ENCODE measurements at places on chromosomes 4 and X.
A peak's percentile ranks its signal among the peaks of the same experiment; 100 is the strongest.

DNA sequence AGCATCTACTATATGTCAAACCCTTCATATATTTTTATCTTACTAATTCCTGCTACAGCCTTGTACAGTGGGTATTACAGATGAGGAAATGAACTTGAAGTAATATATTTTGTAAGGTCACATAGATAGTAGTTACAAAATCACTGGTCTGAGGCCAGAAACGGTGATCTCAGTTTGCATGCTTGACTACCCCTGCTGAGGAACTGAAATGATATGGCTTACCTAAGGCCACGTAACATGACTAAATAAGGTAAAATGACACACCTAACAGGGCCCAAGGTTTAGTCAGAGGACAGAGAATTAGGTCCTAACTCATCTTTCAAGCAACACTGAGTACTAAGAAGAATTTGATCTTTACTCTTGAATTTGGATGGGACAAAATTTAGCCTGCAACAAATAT is 1.5 kb upstream of the COMMD8 start:
- DNase-seq = no peak

GRCh38 chrX:1717373-1717772 is 102.5 kb downstream of the ASMT start:
- no peak for DNase-seq

- DNase-seq = no peak
These were observed 432.8 kb downstream of the PDGFC start for GRCh38 chr4:156538651-156539257.

- DNase-seq = no peak
These were observed 688 bp upstream of the EVC start for GRCh38 chr4:5710065-5710960.

- no peak for DNase-seq
These were observed 60.8 kb downstream of the MTMR1 start for GRCh38 chrX:150753968-150754367.

- no peak for DNase-seq
These were observed 81.7 kb downstream of the MAPK10 start for GRCh38 chr4:86278126-86278525.

DNA sequence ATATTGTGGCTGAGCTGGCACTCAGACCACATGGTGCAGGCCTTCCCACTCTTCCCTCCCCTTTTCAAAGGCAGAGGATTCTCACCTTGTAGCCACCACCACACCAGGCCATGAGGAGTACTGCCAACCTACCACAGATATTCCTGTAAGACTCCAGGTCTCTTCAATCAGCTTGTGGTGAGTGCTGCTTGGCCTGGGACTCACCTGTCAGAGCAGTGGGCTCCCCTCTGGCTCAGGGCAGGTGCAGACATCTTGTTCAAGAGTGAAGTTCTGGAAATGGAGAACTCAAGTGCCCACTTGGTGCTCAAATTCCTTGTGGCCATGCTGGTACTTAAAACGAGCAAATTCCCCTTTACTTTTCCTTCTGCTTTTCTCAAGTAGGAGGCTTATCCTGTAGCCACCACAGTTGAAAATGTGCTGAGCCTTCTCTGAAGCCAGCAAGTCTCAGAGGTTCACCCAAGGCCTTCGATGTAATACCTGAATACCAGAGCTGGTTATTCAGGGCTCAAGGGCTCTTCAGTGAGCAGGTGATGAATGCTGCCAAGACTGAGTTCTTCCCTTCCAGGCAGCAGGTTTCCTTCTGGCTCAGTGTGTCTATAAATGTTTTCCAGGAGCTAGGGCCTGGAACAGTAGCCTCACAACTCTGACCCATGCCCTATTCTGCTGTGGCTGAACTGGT is 212.9 kb downstream of the TEX13C start:
- DNase-seq = no peak

DNA sequence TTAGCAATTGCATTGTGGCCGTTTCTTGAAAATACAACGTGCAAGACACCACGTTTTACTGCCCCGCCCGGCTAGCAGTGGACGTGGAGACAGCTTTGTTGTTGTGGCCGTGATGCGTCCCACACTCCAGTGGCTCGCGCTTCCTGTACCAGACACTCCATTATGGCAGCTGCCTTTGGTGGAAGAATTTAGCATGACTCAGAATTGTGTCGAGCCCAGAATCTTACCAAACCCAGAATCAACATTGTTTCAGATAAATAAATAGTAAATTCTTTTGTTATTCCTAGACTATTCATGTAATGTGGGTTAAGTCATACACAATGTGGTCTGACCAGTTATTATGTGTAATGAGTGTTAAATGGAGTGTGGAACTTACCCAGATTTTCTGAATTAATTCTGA is 25.3 kb upstream of the S100P start:
- no peak for DNase-seq

GRCh38 chr4:41285202-41285863 is 28.6 kb downstream of the UCHL1 start:
- DNase-seq = no peak

- DNase-seq = peak; percentile 16
These were observed 79.6 kb downstream of the CCKAR start for GRCh38 chr4:26410385-26411293.

- DNase-seq = no peak
These were observed 44.1 kb downstream of the TIGD4 start for GRCh38 chr4:152735396-152735859.

DNA sequence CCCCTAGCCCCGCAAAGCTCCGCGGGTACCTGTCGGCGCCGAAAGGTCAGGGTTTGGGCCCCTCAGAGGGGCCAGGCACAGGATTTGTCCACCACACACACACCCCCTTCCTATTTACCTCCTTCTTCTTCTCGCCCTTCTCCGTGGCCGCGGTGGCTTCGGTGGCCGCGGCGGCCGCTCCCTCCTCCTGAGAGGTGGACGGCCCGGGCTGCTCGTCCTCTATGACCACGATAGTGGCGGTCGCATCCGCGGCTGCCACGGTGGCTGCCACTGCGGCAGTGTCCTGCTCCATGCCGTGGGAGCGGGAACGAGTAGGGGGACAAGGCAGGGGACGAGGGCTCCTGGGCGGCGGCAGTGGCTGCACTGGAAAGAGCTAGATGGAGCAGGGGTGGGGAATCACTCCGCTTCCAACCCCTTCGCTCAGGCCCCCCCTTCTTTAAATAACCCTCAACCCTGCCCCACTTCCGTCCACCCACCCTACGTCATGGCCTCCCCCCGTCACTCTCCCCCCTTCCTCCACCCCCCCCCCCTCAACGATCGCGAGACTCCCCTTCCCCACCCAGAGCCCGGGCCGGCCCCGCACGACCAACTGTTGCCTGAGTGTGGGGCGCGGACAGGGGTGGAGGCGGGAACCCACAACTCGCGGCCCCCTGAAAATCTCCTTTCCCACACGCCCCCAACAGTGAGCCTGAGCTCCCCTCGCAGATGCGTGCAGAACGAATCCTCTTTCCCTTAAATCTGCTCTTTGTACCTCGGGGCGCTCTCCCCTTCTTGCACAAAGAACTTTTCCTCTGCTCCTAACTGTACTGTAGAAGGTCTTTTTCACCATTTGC is at the start of gene SMARCA1:
Gene SMARCA1, minus strand, starts transcription at position 412 of the 833 bp plus-strand sequence. Its CDS starts 120 bp downstream, at position 292.
- DNase-seq = peak; percentile 46

GRCh38 chrX:3312109-3312508 is 34.3 kb downstream of the MXRA5 start:
- DNase-seq = no peak

- DNase-seq = no peak
These were observed 51.1 kb upstream of the PPP2R3B start for GRCh38 chrX:437661-438390.

- peak; percentile 66 for DNase-seq
These were observed 54.5 kb upstream of the FBXW7 start for GRCh38 chr4:152590179-152591031.

DNA sequence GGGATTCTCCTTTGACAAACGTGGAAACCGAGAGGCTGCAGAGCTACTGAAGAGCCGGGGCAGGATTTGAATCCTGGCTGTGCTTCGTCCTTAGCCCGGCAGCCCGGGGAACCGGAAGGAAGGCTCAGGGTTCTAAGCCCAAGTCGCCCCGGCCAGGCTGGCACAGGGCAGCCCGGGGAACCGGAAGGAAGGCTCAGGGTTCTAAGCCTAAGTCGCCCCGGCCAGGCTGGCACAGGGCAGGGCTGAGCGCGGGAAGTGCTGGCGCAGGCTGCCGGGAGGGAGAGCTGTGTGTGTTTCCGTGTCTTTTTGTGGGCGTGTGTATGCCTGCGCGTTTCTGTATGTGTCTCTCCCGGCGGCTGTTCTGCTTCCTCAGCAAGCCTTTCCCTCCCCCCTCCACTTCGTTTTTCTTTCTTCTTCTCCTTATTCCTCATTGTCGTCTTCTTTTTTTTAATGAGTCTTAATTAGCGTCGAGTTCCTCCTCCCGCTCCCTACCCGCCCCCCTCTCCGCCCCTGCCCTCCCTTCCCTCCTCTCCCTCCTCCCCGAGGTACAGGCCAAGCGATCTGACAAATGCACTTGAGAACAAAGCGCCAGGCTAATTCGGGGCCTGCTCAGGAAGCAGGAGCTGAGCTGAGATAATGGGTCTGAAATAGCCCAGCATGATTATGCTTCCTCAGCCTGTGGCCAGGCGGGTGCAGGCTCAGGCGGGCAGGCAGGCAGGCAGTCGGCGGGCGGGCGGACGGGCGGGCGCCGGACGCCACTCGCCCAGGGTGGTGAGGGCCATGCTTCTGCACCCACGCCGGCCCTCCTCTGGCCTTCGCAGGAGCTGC is 65.9 kb downstream of the EFNB1 start:
- DNase-seq = peak; percentile 74

DNA sequence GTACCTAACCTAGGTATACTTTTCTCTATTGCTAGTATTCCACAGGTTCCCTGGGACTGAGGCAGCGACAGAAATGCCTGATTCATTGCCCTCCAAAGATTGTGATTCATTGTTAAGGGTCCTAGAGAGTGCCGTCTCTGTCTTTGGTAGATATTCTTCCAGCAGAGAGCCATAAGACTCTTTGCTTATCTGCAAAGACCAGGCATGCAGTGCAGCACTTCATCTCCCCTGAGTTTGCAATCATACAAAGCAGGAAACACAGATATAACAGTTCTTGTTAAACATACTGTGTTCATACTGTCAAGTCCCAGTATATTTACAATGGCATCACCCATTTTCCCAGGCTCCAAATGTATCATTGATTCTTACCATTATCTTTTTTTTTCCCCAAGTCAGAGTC is 47.7 kb downstream of the KLF8 start:
- DNase-seq = no peak

DNA sequence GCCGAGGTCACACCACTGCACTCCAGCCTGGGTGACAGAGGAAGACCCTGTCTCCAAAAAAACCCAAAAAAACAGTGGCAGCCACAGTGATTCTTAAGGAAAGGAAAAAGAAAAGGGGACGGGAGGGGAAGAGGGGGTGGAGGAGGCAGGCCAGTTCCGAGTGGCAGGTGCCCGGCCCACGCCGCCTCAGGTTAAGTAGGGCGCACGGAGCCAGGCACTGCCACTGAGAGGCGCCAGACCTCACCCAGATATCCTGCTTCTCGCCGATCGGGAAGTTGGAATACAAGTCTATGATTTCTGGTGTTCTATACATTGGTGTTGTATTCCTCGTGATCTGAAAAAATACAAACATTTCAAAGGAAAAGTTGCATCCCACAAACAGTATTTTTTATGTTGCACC is 35.9 kb downstream of the GAK start:
- no peak for DNase-seq

GRCh38 chr4:48041535-48042137 is 25.1 kb downstream of the NIPAL1 start:
- DNase-seq = no peak
